Esophagus squamous epithelium (tissue), 5 donors: ENCODE measurements at places on chromosomes 1 and 21.

DNA sequence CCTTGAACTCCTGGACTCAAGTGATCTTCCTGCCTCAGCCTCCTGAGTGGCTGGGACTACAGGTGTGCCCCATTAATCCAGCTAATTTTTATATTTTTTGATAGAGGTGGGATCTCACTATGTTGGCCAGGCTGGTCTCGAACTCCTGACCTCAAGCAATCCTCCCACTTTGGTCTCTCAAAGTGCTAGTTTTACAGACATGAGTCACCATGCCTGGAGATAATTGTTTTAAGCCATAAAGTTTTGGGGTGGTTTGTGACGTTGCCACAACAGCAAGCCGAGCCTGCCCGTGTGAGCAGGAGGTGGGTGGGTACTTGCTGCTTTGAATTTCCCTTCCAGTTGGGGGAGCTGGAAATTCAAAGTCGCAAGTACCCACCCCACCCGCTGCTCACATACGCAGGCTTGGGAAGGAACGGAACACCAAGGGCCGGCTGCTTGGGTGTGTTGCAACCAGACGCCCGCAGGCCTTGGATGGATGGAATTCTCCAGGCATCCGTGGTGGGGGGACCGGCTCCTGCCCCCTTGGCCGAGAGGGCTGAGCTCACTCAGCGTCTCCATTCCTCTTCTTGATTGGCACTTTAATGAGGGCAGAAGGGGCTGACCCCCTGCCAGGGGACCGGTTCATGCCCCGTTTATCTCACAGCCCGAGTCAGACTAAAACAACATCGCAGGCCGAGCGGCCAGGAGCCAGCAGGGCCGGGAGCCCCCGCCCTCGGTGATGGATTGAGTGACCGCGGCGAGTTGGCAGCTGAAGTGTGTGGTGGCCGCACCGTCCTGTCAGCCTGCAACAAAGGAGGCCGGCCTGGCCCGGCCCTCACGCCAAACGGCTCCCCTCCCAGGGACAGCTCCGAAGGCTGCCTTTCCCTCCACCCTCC lies 78.1 kb downstream of the DHRS3 start:
- no peak for DNase-seq

DNA sequence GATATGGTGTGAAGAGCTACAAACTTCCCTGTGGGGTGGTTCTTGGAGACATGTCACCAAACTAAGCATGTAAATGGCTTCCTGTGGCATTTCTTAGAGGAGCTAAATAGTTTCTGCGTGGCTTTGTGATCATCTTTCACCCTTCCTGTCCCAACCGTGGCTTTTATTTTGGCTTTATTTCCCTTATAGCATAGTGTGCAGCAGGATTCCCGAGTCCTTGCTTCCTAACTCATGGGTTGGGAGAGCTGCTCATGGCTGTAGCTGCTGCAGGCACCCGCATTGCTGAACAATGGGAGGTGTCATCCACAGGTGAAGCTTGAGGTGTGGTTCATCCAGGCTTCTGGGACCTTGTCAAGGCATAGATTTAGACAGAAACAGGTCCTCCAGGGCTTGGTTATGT lies 192.0 kb downstream of the SDCCAG8 start:
- no peak for DNase-seq

- no peak for DNase-seq
These were observed 356.9 kb upstream of the GREM2 start for GRCh38 chr1:240968864-240969263.

DNA sequence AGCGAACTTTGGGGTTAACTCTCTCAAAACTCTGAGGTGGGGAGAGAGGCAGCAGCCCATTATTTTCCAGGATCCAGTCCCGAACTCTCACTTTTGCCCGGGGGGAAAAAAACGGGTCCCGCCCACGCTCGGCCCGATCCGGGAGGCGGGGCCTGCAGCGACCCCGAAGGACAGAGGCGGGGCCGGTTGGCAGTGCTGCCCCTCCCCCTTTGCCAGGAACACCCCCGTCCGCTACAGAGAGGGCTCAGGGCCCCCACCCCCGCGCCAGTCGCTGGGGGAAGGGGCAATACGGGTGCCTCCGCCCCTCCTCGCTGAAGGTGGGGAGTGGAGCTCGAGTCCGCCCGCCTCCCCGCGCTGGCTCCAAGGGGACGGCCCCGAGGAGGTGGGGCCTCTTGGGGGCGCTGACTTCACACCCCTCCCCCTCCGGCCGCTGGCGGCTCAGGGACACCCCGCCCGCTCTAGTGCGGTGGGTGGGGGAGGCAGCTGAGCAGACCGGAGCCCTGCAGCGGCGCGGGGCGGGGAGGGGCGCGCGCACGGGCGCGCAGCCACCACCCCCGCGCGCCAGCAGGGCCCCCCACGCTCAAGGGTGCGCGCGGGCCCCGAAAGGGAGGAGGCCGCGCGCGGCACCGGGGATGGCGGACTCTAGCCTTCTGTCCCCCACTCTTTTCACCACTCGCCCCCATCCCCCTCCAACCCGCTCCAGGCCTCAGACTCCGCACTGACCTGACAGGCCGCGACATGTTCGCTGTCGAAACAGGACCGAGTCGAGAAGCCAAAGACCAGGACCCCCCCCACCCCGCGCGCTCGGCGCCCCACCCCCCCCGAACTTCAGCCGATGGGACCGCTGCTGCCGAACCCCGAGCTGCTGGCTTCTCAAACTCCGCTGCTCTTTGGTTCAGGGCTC lies 496 bp downstream of the NUCKS1 start:
- peak; percentile 59 for DNase-seq

- peak; percentile 36 for DNase-seq
These were observed 1.2 kb downstream of the ANP32E start for GRCh38 chr1:150234566-150235293.

DNA sequence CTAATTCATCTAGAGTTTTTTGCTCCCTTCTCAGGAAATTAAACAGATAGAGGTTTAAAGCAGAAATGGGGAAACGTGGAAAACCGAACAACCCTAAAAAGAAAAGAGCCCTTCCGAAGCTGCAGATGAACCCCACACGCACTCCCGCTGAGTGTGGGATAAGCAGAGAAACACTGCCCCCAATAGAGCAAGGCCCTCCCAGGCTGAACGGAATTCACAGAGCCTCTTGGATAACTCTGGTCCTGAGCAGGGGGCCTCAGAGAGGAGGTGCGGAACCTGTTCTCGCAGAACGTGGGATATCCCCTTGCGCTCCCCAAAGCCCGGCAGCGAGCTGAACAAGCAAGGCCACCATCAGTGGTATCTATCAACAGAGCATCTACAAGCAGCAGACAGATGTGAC lies 44.9 kb downstream of the SSBP3 start:
- DNase-seq = no peak

- DNase-seq = no peak
These were observed 59.0 kb upstream of the C8B start for GRCh38 chr1:57024855-57025254.

DNA sequence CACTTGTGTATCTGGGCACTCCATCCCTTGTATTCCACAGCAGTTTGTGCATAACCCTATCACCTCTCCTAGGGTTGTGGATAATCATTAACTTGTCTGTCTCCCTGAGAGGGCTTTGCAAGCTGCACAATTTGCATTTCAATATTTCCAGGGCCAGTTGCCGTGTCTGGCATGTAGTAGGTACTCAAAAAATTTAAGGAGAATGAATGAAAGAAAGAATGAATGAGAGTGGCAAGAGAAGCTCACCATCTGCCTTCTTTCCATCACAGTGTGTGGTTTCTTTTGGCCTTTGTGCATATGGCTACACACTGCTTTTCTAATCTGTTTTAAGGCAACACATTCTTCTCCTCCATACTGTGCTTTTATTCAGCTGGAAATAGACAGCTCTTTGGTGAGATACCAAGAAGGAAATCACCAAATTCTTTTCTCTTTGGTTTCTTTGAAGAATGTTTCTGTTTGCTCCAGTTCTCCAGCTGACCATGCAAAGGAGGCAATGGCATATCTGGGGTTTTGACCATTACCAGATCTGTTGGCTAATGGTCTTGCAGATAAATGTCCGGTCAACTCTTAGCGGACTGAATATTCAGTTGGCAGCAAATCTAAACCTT lies 49.4 kb downstream of the NGF start:
- no peak for DNase-seq

DNA sequence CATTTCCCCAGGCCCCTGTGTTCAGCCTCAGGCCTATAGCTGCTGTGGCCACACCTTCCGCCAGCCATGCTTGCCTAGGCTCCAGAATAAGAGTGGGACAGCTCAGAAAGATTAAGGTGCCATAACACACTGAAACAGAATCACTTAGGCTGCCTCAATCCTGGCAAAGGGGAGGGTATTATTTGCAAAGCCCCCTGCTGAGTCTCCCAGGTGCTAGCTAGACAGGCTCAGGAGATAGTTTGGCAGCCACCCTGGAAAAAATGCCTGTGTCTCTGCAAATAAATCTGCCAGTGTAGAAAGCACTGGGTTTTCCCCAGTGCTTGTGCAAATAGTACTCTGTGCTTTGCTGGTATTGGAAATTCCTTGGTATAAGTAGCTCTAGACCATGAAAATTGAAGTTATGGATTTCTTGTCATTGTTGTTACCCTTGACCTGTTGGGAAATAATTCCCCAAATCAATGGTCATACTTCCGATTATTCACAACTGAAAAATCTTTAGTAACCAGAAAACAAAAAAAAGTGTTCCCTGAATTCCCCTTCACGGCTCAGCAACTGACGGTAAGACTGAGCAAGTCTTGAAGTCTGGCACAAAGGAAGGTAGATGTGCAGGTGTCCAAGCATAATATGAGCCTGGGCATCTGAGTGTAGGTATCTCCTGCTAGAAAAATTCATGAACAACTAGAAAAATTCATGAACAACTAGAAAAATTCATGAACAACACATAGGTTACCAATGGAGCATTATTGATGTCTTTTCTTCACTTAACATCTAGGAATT lies 56.9 kb downstream of the PROX1 start:
- no peak for DNase-seq

DNA sequence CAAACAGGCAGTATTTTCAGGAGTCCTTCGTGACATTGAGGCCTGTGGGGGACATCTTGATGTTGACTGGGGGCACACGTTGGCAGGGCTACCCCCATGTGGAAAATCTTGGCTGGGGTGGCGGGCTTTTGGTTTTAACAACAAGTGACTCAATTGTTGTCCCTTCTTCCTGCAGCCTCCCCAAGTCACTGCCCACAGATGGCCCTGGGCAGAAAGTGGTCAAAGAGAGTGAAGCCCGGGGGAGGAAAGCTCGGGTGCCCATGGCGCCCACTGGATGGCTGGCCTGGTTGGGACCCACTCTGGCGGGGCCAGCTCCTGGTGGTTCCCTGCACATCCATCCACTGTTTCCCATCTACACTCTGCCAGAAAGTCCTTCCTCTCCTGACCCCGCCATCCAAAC lies 24.6 kb upstream of the ZNF648 start:
- DNase-seq = no peak

GRCh38 chr1:181173761-181174447 lies 85.4 kb downstream of the IER5 start:
- DNase-seq = no peak

DNA sequence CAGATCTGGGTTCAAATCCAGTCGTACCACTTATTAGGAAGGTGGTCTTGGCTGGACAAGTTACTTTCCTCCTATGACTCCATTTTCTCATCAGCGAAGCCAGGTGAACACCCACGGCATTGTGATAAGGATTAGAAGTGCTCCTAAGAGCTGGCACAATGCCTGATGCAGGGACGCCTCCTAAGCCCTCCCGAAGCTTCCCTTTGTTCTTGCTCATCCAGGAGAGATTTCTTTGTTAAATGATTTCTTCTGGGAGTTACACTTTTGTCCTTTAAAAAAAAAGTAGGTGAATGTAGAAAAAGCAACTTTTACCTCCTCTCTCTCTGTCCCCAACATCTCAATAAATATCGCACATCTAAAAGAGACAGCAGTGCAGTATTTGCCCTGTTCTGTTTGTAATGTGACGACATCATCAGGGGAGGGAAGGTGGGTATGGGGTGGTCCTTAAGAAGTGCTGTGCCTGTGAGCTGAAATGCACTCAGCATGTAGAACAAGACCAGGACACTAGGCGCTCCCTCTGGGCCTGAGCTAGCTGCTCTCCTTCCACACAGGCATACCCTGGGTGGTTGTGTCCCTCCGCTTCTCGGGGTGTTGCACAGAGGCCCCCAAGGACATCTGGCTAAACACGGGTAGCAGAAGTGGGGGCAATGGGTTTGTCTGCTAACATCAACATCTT lies 43.9 kb downstream of the SUSD4 start:
- no peak for DNase-seq

DNA sequence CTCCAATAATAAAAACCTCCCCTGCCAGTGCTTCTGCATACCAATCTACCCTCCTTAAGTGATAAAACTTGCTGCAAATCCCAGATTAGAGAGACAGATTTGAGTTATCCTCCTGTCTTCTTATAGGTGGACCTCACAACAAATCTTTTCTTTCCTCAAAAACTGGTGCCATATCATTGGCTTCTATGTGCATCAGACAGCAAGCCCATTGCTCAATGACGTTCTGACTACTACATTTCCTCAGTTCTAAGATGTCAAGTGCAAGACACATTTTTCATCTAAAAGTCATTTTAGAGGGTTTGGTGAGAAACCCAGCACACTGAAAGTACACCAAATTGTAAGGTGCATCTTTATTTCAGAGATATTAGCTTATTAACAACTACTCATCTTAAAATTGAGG lies 107.8 kb upstream of the VAV3 start:
- no peak for DNase-seq

- no peak for DNase-seq
These were observed 136.7 kb downstream of the CENPF start for GRCh38 chr1:214739621-214740238.

DNA sequence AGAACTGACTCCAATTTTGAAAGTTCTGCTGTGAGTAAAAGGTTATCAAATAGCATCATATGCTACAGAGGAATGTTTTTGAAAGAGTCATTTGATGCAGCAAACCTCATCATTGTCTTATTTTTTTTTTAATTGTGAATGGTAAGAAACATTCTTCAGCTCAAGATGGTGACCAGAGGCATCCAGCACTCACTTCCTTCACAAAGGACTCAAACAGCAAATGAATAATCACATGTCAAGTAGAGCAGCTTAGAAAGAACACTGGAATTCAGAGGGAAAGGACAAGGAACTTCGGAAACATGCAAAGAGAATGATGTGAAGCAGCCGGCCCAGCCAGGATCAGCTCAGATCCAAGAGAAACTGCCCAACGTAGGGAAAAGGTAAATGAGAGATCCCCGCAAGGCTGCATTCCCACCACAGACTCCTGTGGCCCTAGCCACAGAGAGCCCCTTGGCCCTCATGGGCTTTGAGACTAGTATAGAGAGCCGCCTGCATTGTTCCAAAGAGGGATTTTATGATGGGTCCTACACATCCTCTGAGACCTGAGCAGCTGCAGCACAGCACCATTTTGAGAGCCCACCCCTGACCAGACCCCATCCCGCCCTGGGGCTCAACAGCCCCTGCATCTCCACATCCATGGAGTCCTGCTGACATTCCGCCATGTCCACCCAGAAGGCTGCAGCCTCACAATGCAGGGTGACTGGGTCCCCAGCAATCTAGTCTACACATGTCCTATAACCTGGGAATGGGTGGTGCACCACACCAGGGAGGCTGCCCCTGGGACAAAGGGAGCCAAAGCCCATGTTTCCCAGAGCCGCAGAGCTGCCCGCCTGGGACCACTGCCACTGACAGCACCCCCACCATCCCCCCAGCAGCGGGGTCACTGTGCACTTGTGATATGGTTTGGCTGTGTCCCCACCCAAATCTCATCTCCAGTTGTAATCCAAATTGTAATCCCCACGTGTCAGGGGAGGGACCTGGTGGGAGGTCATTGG lies 21.2 kb upstream of the UTS2 start:
- DNase-seq = no peak
